NCI-H1417 treated with DMSO at 0.1 percent for 48 hours (cell line): ENCODE measurements at places on chromosomes 4 and X.

- DNase-seq: no peak
Observed at GRCh38 chr4:158845311-158846041, 76.7 kb downstream of the FNIP2 start.

DNA sequence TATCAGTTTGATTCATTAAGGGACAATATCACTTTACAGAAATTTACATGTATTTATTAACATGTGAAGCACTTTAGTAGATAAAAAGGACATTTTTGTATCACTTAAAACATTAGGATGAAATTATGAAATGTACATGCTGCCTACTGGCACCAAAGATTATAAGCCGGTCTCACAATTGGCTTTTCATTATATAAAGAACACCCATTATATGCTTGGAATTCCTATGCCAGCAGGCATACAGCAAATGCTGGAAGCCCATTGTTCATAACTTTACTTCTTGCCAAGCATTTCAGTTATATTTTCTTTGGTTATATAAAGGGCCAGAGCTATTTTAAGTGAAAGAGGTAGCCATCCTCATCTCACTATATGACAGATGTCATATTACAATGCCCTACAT, 145.9 kb downstream of the DMD start:
- no peak for DNase-seq

DNA sequence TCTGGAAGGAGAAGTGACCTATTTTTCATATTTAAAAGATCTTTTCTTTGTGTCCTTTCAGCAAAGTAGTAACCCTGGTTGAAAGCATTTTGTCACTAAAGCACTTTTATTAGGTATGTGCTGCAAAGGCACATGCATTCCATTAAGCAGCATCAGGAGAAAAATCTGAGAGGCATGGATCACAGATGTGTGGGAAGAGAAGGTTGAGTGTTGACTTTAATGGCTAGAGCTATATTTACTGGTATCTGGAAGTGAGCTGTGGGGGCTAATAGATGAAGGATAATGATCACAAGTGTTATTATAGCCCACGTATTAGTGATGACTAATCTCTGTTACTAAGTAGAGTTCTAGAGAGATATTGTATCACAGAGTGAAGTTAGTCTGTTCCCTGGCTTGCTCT, 1520.7 kb downstream of the ARAP2 start:
- DNase-seq: no peak

DNA sequence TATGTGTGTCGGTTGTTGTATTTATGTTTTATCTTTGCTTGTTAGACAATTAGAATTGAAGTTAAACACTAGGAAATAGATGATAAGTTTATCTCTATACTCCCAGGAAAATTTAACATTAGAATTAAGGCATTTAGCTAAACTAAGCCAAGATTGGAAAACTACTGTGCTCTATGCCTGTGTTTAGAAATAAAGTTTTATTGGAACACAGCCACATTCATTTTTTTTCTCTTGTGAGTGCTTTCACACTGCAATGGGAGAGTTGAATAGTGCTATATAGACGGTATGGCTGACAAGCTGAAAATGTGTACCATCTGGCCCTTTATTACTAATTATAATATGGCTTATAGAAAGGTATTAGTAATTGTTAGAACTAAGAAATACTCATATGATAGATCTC, 186.7 kb upstream of the NUDT6 start:
- no peak for DNase-seq

DNA sequence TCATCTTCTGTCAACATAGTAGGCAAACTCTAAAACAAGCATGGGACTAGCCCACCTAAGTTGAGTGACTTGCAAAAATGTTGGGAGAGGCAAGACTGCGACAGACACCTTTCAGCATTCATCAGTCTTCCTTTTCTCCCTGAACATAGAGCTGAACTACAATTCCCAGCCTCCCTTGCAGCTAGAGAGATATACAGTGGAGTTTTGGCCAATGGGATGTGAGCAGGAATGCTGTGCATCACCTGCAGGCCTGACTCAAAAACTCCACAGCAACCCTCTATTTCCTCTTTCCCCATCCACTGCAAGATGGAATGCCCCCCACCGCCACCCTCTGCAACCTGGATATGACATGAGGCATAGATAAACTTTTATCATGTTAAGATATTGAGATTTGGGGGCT, 66.5 kb downstream of the PDHA1 start:
- DNase-seq: no peak

GRCh38 chr4:41095192-41095872, 119.0 kb downstream of the APBB2 start:
- no peak for DNase-seq

- no peak for DNase-seq
Observed at GRCh38 chr4:96145601-96146000, 305.7 kb downstream of the PDHA2 start.

- DNase-seq: no peak
Observed at GRCh38 chr4:8647094-8647570, 54.6 kb downstream of the CPZ start.

GRCh38 chrX:71236836-71237235, 13.8 kb downstream of the GJB1 start:
- DNase-seq: no peak

DNA sequence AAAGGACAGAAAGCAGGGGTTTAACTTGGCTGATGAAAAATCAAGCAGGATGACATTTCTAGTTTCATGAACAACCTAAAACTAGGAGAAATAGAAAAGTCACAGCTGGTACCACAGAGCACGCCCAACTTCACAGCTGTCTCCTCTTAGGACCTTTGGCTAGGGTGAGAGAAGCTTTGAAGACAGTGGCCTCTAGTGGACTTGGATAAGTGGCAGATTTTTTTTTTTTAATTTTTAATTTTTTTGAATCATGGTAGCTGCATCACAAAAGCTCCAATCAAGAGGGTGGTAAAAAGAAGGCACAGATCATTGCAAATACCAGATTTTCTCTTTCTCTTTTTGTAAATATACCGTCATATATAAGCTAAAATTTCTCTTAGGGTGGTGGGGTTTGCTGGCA, 20.2 kb upstream of the MAP3K15 start:
- no peak for DNase-seq

- no peak for DNase-seq
Observed at GRCh38 chrX:8873102-8873501, 71.9 kb upstream of the FAM9A start.

DNA sequence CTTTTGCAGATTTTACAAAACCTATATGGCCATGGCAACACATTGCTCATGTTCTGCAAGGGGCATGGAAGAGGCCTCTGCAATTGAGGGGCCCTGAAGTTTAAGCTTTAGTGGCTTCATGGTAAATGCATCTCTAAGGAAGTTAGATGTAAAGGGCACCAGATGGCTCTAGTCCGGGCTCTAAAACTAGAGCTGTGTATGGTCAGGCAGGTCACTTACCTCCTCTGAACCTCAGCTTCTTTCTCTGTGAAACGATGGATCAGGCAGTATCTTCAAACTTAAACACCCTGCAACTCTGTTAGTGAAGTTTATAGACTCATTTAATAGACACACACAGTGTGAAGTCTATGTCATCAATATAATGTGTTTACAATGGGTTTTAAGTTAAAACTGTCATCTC, 10.0 kb downstream of the MAGEB17 start:
- no peak for DNase-seq

- DNase-seq: no peak
Observed at GRCh38 chrX:152912641-152913040, 14.8 kb downstream of the ZNF185 start.

GRCh38 chrX:1313788-1314187, 22.8 kb upstream of the IL3RA start:
- DNase-seq: no peak

DNA sequence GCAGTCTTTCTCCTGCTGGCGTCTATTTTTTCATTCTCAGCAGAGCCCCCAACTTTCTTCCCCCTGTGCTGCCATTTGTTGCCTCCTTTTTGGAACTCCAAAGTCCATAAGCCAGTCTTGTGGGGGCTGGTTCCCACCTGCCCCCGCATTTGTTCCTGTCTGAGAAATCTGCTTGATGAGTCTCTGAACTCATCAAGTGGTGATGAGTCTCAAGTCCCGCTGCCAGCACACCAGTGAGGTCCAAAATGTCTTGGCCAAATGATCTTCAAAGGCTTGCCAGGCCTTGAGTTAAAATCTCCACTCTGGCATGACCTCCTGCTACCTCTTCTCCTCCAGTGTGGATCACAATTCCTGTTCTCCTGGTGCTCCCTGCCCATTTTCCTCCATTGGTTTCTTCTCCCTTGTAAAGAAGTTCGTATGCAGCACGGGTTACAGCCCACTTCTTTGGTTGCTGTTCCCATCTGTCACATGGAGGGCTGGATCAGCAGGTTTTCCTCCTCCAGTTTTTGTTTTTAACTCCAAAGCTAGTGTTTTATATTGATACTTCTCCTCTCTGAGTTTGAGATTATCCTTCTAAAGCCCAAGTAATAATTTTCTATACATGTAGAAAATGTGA, 72.7 kb upstream of the LIMCH1 start:
- no peak for DNase-seq

DNA sequence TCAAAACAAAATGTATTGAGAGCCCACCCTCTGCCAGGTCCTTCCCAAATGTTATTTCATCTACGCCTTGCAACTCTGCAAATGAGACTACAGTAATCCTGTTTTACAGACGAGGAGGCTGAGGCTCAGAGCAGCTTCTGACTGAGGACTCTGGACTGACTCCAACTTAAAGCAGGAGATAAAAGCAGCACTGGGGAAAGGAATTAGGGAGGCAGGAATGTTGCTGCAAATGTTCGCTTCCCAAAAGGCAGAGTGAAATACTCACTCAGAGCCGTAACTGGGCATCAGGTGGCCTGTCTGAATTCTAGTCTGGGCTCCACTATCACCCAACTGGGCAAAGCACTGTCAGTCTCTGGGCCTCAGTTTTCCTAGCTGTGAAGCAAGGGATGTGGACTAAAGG, 94.7 kb upstream of the SRD5A3 start:
- DNase-seq: no peak

DNA sequence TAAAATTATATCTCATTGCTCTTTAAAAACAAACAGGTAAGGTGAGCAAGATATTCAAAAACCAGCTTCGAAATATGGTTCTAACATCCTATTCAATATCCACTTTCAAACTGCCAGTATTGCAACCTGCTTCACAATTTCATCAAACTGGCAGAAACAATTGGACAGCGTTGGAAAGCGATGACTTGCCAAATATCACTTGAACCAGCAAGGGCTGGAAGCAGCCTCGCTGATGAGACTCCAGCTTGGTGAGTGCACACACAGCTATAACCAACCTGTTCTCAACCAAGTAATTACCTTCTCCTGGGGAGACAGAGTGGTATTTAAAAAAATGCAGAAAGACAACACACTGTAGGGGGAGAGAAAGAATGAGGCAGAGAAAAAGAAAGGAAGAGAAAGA, 155.8 kb upstream of the RAI2 start:
- no peak for DNase-seq

DNA sequence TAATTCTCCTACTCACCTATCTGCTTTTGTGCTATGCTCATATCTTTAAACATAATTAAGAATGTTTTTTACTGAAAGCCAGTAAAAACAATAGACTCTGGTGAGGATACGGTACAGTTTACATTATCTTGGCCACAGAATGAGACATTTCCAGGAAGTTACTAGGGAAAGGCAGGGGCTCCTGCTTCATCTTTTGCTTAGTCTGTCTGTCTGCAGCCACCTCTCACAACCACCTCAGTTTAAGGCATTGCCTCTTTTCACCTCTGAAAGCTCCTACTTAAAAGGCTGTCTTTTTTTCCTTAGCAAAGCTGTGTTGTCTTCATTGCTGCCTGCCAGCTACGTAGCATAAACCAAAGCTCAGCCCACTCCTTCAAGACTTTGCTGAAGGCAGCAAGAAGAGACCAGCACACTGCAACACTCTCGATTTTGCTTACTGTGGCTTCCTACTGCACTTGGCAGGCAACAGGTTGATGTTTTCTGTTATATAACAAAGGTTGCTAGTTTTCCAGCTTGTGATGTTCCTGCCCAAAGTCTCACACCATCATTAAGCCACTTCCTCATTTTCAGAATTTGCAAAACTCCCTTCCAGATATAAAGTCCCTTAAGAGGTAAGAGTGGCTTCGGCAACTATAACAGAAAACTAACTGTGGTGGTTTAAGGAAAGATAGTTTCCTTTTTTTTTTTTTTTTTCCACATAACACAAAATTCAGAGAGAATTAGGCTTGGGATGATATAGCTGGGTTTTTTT, 432.9 kb downstream of the GRXCR1 start:
- no peak for DNase-seq

- DNase-seq: no peak
Observed at GRCh38 chr4:29540439-29541102, 1179.6 kb upstream of the PCDH7 start.

DNA sequence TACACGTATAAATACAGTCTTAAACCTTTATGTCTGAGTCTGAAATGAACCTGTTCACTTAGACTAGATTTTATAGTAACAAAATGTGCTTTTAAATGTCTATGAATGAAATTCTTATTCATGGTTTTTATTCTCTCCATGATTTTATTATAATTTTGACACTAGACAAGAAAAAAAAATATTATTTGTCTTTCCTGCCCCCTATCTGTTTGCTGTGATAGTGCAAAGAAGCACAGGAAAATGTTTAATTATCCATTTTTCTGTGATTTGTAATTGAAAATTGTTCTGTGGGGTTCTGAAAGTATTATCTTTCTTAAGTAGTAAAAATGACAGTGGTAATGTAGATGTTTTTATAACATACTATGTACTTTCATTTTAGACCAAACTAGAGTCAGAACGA, 52.0 kb downstream of the INTS6L start:
- no peak for DNase-seq

GRCh38 chr4:72525938-72526337, 43.1 kb downstream of the ADAMTS3 start:
- no peak for DNase-seq

- no peak for DNase-seq
Observed at GRCh38 chr4:43959976-43960375, 488.6 kb downstream of the KCTD8 start.

GRCh38 chrX:96376266-96376665, 308.4 kb upstream of the DIAPH2 start:
- DNase-seq: no peak

GRCh38 chrX:44816367-44816766, 27.5 kb upstream of the DUSP21 start:
- DNase-seq: no peak

GRCh38 chrX:50168241-50168687, 32.5 kb downstream of the AKAP4 start:
- DNase-seq: no peak

- no peak for DNase-seq
Observed at GRCh38 chr4:171742436-171742835, 70.8 kb upstream of the GALNTL6 start.

- DNase-seq: no peak
Observed at GRCh38 chr4:168503652-168504362, 7.0 kb downstream of the PALLD start.
